ENCODE measurements at places on chromosomes 16 and 17.

DNA sequence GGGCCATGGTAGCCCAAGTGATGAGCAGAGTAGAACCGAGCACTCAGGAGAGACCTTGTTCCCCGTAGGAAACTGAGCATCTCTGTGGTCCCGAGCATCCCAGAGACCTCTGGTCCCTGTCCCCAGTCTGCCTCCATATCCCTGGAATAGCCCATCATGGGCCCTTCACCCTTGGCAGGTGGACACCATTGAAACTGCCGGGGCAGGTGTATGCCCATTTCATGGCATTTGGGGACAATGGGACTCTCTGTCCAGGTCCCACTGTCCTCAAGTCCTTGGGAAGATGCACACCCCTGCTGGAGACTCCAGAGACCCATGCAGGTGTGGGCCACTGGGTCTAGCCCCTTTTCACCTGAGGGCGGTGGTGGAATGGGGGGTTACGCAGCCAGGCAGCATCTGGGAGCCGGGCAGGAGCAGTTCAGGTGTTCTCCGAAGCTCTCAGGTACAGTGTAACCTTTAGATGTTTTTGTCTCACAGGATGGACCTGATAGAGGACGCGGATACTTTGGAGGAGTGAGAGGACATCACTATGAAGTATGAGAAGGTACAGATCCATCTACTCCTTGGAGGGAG is 75.9 kb downstream of the GOSR1 start:
- no peak for DNase-seq

DNA sequence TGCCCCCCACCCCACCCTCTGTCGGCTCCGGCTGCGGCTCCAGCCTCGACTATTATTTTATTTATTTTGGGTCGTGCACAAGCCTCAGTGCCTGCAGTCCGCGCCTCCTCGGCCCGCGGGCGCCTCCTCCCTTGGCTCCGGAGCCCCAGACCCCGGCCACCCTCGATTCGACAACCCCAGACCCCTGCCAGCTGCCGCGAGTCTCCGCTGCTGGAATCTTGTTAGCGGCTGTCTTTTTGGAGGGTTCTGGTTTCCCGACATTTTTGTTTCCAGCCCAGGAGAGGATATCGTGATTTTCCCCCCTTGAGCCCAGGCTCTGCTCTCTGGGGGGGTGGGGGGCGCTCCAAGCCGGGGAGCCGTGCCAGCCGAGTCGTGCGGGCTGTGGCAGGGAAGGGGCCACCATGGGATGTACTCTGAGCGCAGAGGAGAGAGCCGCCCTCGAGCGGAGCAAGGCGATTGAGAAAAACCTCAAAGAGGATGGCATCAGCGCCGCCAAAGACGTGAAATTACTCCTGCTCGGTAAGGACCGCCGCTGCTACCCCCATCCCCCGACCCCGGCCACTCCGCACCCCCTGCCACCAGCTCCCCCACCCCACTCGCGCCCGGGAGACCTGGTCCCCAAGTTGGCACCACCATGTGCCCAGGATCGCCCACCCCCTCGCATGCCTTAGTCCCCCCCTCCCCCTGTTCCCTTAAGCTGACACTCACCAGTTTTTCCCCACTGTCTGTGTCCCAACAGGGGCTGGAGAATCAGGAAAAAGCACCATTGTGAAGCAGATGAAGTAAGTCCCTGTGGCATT is 746 bp downstream of the GNAO1 start:
- no peak for DNase-seq

- no peak for DNase-seq
These were observed 5.1 kb downstream of the ERBB2 start for GRCh38 chr17:39704821-39705551.

DNA sequence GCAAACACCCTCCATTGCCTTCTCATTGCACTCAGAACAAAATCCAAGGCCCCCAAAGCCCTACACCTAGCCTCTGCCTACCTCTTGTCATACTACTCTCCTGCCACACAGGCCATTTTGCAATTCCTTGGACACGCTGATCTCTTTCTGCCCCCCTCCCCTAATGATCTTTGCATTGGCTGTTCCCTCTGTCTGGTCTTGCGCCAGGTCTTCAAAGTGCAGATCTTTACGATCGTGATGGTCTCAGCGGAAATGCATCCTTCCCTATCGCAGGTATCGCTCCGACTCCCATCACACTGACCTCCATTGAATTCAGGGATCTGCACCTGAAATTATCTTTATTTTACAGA is 777 bp upstream of the MOSMO start:
- no peak for DNase-seq

DNA sequence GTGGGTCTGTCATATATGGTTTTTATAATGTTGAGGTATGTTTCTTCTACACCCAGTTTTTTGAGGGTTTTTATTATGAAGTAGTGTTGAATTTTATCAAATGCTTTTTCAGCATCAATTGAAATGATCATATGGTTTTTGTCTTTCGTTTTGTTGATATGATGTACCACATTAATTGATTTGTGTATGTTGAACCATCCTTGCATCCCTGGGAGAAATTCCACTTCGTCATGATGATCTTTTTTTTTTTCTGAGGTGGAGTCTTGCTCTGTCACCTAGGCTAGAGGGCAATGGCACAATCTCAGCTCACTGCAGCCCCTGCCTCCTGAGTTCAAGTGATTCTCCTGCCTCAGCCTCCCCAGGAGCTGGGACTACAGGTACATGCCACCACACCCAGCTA is 14.0 kb upstream of the TMEM219 start:
- no peak for DNase-seq

- no peak for DNase-seq
These were observed 9.9 kb downstream of the CYGB start for GRCh38 chr17:76527430-76528111.

GRCh38 chr17:1577583-1578013 is 15.0 kb upstream of the PITPNA start:
- DNase-seq, result peak; percentile 36

GRCh38 chr16:30515275-30515674 is 11.1 kb downstream of the ZNF768 start:
- no peak for DNase-seq

GRCh38 chr16:66155933-66156332 is 210.6 kb upstream of the CDH5 start:
- DNase-seq, result no peak

- DNase-seq, result no peak
These were observed 7.8 kb upstream of the SSTR2 start for GRCh38 chr17:73156887-73157520.

DNA sequence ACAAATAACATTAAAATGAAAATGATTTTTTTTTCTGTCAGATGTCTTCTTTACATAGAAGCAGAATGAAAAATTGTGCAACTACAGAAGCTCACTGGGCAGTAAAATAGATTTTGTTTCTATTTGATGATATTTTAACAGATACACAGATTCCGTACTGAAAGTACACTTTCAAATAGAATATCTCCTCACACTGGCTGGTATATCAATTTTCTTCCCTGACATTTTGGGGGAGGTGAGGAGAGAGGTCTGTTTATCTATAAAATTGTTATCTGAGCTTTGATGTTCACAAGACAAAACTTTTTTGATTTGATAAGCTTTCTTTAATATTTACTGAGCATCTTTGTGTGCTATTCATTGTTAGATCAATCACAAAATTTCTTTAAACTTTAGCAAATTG is 124.3 kb upstream of the NACA2 start:
- DNase-seq, result no peak

- no peak for DNase-seq
These were observed 622 bp downstream of the CUEDC1 start for GRCh38 chr17:57954397-57955182.

DNA sequence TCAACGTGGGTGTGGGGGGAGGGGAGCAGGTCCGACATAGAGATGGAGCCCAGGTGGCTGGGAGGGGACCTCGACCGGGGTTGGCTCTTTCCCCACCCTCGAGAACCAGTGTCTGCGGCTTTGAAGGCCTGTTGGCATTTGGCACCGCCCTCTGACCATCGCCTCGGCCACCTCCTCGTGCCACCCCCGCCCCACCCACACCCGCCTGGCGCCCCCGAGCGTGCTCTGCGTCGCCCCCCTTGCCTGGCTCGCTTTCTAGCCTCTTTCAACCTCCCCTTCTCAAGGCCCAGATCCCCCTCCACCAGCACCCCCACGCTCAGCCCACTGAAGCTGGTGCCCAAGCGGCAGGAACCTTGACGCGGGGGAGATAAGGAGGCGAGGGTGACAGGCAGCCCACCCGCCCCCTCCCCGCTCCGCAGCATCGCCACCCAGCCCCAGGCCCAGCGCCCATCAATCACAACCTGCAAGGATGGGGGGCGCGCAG is 619 bp downstream of the CACNB1 start:
- no peak for DNase-seq

DNA sequence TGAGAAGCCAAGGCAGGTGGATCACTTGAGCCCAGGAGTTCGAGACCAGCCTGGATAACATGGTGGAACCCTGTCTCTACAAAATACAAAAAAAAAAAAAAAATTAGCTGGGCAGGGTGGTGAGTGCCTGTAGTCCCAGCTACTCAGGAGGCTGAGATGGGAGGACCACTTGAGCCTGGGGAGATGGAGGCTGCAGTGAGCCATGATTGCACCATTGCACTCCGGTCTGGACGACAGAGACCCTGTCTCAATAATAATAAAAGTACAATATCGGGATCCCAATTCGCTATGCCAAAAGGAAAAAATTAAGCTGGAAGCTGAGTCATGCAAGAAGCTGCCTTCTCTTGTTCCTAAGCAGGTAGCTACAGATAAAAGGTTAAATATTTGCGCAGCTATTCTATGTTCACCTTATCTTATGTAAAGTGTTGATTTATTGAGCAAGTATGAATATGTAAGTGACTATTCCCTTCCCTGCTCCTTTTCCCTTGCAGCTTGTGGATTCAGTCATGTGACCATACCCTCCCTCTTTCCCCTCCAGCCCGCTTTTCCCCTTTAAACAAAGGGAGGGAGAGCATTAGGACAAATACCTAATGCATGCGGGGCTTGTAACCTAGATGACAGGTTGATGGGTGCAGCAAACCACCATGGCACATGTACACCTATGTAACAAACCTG is 112.0 kb downstream of the LITAF start:
- no peak for DNase-seq

- peak; percentile 22 for DNase-seq
These were observed 7.5 kb upstream of the TMEM170A start for GRCh38 chr16:75471723-75472633.

DNA sequence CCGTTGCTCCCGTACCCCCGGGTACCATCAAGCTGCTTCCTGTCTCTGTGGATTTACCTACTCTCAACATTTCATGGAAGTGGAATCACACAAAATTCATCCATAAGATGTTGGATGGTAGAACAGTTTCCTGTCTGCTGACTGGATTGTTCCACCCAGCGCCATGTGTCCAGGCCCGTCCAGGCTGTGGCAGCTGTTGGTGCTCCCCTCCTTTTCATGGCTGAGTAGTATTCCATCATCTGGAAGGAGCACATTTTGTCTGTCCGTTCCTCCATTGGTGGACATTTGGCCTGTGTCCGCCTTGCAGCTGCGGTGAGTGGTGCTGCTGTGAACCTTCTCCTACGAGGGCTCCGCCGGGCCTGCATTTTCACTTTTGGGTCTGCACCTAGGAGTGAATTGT is 18.4 kb downstream of the TSC2 start:
- no peak for DNase-seq

DNA sequence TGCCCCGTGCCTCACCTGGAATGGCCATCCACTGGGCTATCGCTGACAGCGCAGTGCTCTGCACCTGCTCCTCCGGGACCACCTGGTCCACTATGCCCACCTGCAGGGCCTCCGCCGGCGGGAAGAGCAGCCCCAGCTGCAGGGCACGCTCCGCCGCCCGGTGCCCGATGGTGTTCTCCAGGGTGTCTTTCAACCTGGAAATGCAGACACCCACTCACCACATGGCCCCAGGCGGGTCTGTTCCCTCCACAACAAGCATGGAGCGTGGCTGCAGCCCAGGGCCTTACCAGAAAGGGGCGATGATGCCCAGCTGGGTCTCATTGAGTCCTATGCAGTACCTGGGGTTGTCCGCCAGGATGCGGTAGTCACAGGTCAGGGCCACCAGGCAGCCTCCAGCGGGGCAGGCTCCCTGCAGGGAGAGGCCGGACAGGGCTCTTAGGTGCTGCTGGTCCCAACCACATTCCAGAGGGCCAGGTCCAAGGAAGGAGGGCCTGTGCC is 6.8 kb downstream of the DNASE1L2 start:
- peak; percentile 1 for DNase-seq

GRCh38 chr16:177394-177822 is 928 bp downstream of the HBA1 start:
- peak; percentile 98 for DNase-seq
